Muscle of back (tissue), 13 donors: ENCODE measurements at places on chromosomes 5 and 9.

- DNase-seq: no peak
Measured at GRCh38 chr5:133155326-133155969, 103.6 kb downstream of the HSPA4 start.

DNA sequence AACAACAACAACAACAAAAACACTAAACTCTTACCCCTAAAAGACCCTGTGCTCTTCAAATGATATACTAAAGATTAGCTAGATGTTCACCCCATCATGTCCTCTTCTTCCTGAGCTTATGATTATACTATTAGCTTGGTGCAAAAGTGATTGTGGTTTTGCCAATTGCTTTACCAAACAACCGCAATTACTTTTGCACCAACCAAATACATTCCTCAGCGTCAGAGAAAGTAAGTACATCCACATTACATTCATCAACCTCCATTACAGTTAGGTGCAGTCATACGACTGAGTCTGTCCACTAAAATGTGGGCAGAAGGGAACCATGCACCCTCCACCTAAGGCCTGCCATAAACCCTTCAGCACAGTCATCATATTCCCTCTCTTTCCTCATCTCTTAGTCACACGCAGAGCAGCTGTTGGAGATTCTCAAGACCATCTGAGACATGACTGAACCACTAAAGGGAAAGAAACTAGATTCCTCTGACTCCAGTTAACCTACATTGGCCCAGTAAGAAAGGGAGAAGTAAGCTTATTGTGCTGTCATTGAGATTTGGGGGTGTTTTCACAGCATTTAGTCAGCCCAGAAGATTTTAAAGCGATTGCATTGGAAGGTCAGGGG, 181.6 kb upstream of the TLE4 start:
- no peak for DNase-seq

- DNase-seq: no peak
Measured at GRCh38 chr5:14168144-14168792, 25.1 kb downstream of the TRIO start.

- DNase-seq: no peak
Measured at GRCh38 chr9:15372455-15372854, 50.2 kb upstream of the SNAPC3 start.

GRCh38 chr5:133026664-133027153, 360 bp upstream of the ZCCHC10 start:
- no peak for DNase-seq

- no peak for DNase-seq
Measured at GRCh38 chr9:98550206-98550820, 158.4 kb downstream of the GABBR2 start.

DNA sequence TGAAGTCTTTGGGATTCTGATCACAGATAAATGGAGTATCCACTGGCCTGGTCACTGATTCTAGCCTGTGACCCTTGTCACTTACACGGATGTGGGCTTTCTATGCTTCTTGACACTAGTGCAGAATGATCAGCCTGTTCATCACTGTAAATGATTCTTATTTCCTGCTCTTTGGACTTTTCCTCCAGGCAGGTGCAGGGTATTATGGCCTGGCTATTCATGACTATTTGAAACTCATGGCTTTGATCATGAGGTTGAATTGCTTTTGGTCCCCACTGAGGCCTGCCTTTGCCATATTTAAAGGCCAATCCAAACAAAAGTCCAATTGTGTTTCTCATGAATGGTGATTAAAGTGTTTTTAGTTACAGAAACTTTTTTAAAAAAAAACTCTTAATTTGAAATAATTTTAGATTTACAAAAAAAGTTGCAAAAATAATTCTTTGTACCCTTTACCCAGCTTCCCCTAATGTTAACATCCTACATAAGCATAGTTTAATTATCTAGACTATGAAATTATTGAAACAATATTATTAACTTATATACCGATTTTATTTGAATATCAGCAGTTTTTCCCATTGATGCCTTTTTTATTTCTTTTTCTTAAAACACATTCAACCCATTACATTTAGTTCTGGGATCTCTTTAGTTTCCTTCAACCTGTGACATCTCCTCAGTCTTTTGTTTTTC, 68.1 kb downstream of the GALNT10 start:
- DNase-seq: no peak

DNA sequence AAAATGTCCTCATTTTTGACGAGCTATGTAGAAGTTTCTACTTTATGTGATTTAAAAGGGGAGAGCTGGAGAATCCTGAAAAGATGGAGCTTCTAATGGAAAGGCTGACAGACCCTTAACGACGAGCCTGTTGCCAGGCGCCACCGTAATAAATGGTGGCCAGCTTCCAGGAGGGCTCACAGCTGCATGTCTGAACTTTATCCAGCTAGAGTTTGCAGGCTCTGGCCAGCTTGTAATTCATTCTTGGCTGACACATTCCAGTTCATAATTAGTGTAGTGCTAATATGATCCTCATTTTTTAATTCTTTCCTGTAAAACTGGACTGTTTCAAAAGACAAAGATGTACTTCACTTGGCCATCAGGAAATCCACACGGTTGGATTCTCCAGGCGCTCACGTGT, 246.7 kb downstream of the GAS1 start:
- DNase-seq: peak; percentile 96

DNA sequence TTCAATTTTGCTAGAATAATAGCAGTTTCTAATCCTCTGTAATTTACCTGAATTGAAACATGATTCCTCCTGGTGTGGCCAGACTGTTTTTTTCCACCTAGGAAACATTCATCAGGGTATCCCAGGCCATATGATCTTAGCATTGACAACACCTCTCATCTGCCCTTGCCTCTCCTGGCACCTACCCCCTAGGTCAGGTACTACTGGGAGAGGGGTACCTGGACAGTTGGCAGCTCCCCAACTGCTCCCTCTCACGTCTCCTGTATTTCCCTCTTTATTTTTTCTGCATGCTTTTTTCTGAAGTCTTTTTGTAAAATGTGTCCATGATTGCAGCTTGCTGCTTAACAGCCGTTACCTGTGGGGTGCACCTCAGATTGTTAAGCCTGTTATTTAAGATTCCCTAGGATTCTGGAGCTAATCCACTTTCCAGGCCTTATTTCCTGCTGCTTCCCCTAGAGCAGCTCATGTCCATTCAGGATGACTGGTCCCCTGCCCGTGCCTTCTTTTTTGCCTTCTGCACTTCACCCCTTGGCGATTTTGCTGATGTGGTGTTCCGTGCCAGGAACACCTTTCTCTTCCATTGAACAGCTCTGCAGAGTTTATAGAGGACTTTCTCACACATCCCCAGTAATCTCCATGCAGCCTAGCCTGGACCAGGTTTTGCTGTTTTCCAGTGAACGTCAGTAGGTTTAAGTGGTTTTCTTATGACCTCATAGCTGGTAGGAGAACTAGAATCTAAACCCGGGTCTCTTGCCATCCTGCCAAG, 33.6 kb downstream of the SNX30 start:
- DNase-seq: no peak

DNA sequence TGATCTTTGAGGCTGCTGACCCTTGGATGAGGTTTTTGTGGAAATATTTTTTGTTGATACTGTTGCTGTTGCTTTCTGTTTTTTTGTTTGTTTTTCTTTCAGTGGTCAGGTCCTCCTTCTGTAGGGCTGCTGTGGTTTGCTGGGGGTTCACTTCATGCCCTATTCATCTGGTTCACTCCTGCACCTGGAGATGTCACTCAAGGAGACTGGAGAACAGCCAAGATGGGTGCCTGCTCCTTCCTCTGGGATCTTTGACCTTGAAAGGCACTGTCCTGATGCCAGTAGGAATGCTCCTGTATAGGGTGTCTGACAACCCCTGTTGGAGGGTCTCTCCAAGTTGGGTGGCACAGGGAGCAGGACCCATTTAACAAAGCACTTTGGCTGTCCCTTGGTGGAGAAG, 67.0 kb upstream of the ACTBL2 start:
- no peak for DNase-seq

- DNase-seq: peak; percentile 88
Measured at GRCh38 chr9:35905912-35906679, at the start of gene HRCT1. Gene HRCT1 (plus strand): TSS chr9:35906202. CDS start chr9:35906288, 86 bp downstream.
